ENCODE measurements at places on chromosomes 1 and 21.

DNA sequence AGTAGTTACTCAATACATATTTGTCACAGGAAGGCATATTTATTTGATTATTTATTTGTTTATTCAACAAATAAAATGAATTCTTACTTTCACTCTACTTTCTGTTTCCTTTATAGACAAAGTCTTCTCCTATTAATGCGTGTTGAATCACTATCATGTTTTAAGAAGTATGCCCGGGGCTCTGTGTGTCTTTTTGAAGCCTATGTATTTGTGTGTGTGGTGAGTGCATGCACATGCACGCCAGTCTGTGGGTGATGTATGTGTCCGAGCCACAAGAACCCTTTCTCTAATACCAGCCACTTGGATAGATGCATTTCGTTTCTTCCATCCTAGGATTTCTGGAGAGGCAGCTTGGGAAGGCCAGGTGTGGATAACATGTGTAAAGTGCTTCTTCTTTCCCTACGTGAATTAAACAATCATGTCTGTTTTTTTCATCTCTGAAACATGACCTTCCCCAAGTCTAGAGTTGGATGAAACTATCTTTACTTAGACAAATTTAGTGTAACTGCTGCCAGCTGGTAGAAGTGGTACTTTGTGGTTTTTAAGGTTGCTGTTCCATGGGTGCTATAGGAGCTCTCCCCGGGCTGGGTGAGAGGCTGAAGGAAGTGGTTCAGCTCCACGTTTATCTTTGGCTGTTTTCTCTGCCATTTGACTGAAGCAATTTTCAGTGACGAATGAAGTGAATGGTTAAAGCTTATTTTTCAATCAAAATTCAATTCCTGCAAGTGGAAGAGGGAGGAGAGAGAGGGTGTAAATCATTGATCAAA is 46.8 kb upstream of the PPM1J start:
- DNase-seq = no peak

DNA sequence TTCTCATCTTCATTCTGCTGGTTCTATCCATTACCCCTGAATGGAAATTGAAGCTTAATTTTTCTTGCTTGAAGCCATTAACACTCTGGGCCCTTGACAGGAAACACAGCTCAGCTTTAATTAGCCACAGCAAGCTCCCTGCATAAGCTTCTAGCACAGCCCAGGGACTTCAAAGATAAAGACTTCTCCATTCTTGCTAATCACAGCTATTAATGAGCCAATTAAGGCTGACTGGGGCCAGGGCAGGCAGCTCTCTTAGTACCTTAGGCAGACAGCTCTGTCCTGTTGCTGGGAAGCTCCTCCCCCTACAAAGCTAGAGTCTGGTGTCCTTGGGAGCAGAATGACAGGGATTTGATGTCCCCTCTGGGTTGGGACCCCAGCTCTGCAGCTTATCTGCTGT is 27.9 kb upstream of the TRABD2B start:
- DNase-seq = no peak

GRCh38 chr1:230766318-230766717 is 19.1 kb downstream of the CAPN9 start:
- DNase-seq = no peak

GRCh38 chr1:54978528-54979326 is 1.7 kb upstream of the TMEM61 start:
- DNase-seq = no peak

DNA sequence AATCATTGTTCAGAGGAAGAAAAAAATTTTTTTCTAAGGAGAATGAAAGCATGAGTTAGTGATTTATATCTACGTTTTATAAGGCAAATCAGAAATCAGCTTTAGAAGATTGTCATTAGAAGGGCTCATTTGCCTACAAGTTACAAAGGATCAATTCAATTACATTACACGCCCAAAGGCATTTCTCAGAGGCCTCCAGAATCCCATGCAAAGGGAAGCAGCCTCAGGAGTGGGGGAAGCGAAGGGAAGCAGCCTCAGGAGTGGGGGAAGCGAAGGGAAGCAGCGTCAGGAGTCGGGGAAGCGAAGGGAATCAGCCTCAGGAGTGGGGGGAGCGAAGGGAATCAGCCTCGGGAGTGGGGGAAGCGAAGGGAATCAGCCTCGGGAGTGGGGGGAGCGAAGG is 206.2 kb downstream of the GREM2 start:
- DNase-seq = no peak

DNA sequence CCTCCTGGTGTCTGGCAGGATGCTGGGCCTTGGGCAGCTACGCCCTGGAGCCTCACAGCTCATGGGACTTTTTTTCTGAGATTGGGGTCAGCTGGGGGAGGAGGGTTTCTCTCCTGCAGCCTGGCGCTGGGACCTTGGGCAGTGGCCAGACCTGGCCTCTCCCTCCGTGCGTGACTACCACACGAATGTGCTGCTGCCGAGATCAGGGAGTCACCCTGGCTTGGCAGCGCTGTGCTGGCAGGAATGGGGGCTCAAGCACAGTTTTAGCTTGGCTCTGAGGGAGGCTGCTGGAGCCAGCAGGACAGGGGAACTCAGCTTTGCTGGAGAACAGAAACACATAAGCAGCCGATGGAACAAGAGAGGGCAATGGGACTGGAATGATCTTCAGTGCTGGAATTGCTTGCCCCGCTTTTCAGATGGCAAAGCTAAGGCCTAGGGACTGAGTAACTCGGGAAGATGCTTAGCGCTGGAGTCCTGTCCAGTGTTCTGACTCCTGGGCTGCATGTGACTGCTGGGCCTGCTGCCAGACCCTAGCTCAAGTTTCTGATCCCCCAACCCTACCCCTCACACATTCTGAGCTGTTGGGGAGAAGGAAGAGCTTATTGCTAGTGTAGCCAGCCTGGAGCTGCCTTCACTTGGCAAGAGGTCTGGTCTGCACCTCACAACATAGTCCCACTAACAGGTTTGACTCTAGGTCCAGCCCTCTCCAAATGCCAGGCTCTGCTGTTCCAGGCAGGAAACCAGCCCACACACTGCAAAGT is 69.9 kb downstream of the NAV1 start:
- peak; percentile 46 for DNase-seq

GRCh38 chr1:18072066-18072465 is 35.5 kb upstream of the IGSF21 start:
- no peak for DNase-seq

- DNase-seq = no peak
Observed at GRCh38 chr1:183578856-183579255, 11.4 kb downstream of the NCF2 start.

GRCh38 chr1:198969981-198970380 is 331.1 kb downstream of the PTPRC start:
- DNase-seq = no peak

DNA sequence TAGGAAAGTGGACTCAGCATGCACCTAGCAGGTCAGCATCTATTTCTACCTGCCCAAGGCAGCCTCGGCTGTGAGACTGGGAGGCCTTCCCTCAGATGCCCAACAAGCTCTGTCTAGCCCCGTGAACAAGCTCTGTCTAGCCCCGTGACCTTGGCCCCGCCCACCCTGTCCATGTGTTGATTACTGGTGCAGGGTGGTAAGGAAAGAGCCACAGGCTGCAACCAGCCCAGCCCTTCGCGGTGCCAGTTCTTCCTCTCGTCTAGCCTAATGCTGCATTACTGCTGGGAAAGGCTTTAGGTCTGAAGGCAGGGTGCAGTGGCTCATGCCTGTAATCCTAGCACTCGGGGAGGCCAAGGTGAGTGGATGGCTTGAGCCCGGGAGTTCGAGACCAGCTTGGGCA is 2.2 kb downstream of the GPR153 start:
- DNase-seq = no peak

GRCh38 chr1:182244451-182244850 is 147.1 kb downstream of the GLUL start:
- DNase-seq = no peak

- DNase-seq = no peak
Observed at GRCh38 chr1:62159940-62160348, 34.7 kb upstream of the L1TD1 start.

DNA sequence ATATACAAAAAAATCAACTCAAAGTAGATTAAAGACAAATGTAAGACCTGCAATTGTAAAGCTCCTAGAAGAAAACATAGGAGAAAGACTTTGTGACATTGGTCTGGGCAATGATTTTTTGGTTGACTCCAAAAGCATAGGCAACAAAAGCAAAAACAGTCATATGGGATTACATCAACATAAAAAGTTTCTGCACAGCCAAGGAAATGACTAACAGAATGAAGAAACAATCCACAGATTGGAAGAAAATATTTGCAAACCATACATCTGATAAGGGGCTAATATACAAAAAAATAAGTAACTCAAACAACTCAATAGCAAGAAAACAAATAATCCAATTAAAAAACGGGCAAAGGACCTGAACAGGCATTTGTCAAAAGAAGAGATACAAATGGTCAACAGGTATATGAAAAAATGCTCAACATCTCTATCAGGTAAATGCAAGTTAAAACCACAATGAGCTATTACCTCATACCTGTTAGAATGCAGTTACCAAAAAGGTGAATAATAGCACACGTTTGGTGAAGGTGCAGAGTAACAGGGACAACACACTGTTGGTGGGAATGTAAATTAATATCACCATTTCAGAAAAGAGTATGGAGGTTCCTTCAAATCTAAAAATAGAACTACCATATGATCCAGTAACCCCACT is 173.7 kb upstream of the COA6 start:
- no peak for DNase-seq

GRCh38 chr1:29245876-29246275 is 9.6 kb downstream of the PTPRU start:
- peak; percentile 52 for DNase-seq

GRCh38 chr1:200027264-200027823 is at the start of gene NR5A2:
TSS of gene NR5A2 (plus strand) at chr1:200027710. CDS start at chr1:200027848, 138 bp downstream.
- DNase-seq = no peak

- no peak for DNase-seq
Observed at GRCh38 chr21:26404288-26404687, 168.8 kb downstream of the CYYR1 start.

GRCh38 chr1:64940025-64940424 is 26.3 kb downstream of the JAK1 start:
- no peak for DNase-seq

DNA sequence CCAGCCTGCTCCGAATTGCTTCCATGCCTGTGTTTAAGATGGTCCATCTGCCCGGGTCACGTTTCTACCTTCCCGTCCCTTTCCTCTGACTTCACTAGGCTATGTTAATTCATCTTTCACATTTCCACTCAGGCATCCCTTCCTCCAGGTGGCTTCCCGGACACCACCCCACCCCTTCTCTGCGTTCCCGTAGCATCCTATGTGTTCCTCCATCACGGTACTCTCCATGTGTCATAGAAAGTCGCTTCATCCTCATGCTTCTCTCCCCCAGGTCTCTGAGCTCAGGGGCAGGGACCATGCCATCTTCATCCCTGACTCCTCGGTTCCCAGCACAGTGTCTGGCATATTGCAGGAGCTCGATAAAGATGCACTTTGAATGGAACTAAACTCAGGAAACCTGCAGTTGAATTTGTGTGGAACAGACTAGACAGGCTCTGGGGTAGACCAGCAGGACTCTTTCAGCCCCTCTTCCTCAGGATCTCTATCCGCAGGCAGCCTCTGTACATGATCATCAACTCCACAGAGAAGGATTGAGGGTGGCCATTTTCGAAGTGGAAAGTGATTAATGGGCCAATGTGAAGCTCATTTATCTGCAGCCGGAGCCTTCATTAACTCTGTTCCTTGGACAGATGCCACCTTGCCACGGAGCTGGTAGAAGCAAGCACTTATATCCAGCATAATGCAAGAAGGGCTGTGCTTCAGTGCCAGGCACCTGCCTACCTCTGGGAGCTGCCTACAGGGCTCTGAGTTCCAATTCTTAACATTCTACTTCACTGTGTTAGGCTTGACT is 9.1 kb downstream of the C1orf226 start:
- DNase-seq = no peak

GRCh38 chr1:118783095-118783758 is 204.9 kb downstream of the TBX15 start:
- no peak for DNase-seq

Data from iris pigment epithelial cell (primary cell).